ENCODE measurements at places on chromosomes 5 and 9.

GRCh38 chr5:65882278-65882677 is 44.1 kb upstream of the ERBIN start:
- no peak for DNase-seq

- no peak for DNase-seq
Observed at GRCh38 chr5:57878301-57878722, 395.7 kb upstream of the ACTBL2 start.

DNA sequence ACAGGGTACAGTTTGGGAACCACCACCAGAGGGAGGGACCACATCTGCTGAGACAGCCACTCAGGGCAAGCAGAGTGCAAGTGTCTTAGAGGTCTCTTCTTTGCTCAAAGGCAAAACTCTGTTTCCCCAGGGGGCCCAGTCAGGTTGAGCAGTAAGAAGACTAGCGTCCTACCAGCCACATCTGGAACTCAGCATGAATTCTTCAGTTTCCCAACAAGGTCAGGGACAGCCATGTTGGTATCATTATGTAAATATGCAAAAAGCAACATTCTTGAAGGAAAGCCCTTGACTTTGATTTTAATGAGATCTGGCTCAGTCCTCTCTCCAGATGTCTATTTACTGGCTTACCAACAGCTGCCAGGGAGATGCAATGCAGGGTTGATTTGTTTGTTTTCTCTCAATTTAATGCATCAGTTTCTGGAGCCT is 46.7 kb downstream of the TGFBI start:
- no peak for DNase-seq

- DNase-seq = no peak
Observed at GRCh38 chr9:127083138-127083980, 39.1 kb downstream of the ANGPTL2 start.

DNA sequence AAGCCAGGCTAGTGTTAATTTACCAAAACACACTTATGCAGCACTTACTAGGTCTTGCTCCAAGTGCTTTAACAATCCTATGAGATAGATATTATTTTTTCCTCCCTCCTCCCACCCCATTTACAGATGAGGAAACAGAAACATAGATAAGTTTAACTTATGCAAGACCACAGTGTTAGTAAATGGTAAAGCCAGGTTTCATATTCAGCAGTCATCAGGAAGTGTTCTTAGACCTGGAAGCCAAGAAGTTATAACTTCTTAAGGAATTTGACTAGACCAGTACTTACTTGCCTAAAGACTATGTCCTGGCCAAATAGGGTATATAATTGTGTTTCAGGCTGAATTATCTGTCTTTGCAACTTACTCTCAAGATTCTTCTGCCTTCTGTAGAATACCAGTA is 15.9 kb downstream of the ABHD17B start:
- DNase-seq = no peak

DNA sequence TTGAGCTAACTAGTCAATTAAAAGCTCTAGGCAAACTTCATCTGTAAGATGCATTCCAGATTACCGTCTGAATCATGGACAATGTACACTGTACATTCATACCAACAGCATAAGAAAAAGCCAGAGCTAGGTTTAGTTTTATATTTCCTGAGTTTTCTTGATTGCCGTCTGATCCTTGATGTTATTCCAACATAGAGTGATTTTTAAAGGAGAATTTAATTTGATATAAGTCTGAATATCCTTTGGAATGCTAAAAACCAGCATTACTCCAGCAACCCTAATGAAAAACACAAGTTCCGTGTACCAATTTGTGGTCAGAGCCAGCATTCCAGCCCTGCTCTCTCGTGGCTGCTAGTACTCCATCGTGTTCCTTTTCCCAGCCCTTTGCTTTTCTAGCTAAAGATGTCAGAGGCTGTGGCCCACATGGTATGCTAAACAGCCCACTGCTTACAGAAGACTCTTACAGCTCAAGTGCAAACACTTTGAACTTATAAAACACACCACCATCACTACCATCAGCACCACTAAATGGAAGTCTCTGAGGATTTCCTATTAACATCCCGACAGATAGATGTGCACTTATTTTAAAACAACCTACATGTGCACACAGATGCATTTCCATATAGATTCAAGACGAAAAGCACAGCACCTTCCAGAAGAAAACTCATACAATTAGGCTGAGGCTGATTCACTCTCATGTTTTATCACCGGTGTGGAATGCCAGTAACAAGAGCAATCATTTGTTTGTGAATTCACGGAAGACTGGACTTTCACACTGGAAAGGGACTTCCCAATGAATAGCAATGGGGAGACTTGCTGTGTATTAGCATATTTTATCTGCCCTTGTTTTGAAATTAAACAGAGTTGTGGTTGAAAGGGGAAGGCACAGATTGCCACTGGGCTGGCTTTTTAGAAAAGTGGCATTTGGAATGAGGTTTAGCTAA is 246.9 kb upstream of the GAS1 start:
- no peak for DNase-seq

- DNase-seq = no peak
Observed at GRCh38 chr5:14813747-14814146, 57.8 kb downstream of the ANKH start.

DNA sequence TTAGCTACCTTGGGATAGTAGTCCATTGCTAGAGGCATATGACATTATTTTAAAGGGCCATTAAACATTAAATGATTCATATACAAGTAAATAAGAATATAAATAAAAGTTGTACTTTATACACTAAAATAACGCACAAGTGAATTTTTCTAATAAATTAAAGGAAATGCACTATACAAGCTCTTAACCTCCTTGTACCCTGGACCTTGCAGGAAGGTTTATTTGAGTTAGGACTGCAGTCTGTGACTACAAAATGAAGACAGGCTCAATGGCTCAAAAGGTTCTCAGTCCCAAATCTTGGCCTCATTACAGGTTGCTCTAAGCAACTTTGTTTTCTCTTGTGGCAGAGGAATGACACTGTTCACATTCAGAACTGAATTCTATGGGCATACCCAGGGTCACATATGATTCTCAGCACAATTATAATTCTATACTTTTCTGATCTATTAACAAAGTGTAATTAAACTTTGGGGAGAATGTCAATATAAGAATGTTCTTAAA is 34.4 kb downstream of the FEM1C start:
- no peak for DNase-seq

DNA sequence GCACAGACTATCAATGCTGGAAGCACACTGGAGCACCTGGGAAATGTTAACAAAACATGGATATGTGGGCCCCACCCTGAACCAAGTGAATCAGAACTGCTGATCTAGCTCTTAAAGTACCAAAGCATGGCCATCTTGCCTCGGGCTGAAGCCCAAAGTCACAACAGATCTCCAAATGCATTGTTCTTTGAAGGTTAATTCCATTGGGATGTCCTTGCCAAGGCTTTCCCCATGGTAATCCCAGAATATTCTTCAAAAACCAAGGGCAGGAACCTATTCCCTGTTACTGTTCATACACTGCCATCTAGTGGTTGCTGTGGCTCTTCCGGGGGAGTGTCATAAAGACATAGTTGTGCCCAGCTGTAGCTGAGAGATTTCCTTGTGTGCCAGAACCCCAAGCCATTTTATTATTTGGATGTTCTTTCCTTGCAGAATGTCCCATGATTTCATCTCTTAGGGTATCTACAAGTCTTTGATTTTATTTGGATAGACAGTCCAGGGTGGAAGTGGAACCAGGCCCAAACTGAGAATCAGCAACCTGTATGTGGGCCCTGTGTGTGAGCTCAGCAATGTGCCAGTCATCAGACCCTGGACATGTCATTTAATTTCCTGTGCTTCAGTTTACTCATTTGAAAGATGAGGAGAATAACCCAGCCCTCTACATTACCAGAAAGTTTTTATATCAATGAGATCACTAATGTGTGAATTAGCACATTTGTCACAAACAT is 290.0 kb downstream of the ACTL7B start:
- DNase-seq = no peak

GRCh38 chr9:14565352-14566016 is 127.7 kb downstream of the ZDHHC21 start:
- no peak for DNase-seq

- DNase-seq = no peak
Observed at GRCh38 chr9:27540502-27540901, 10.9 kb upstream of the MOB3B start.

DNA sequence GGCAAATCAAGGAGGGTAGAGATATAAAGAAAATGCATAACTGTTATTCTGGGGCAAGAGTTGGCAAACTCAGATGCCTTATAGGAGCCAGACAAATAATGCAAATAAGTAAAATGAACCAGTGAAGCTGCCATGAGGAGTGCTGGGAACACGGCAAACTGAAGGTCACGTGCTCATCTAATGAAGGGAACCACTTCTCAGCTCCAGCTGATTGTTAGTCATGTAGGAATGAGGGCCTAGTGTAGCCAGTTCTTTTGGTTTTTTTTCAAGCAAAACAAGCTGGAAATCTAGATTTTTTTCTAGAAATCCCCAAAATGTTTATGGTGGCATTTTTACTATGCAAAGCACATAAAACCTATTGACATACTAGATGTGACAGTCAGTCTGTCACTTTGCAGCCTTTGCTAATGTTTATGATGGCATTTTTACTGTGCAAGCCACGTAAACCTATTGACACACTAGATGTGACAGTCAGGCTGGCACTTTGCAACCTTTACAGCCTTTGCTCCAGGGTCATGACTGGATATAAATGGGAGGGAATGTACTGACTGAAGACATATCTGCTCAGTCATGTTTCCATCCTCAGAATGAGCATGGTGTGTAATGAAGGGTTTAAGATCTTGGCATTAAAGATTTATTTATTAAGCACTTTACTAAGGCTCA is 39.4 kb downstream of the RUSC2 start:
- DNase-seq = no peak

GRCh38 chr5:111280282-111280951 is 56.2 kb downstream of the CAMK4 start:
- no peak for DNase-seq

- DNase-seq = no peak
Observed at GRCh38 chr5:135249658-135250057, 149.4 kb downstream of the MACROH2A1 start.

- no peak for DNase-seq
Observed at GRCh38 chr5:67588389-67588788, 391.8 kb upstream of the CD180 start.

- DNase-seq = no peak
Observed at GRCh38 chr5:89003563-89004036, 120.6 kb upstream of the MEF2C start.

- DNase-seq = no peak
Observed at GRCh38 chr5:17239953-17240352, 22.5 kb downstream of the BASP1 start.

DNA sequence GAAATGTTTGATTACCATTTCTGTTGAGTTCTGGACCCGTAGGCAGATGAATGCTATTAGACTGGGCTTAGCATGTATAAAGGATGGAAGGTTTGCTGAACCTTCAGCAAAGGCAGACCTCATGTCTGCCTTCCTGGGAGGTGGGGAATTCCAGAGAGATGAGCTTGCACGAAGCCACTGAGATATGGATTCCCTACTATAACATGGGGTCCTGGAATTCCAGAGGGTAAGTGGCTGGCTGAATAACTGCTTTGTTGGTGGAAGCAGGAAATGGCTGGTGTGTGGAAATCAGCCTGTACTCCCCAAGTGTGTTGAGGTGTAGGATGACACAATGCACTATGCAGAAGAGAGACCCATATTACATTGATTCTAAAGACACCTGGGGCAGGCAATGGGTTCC is 526.4 kb downstream of the CTNND2 start:
- DNase-seq = no peak

DNA sequence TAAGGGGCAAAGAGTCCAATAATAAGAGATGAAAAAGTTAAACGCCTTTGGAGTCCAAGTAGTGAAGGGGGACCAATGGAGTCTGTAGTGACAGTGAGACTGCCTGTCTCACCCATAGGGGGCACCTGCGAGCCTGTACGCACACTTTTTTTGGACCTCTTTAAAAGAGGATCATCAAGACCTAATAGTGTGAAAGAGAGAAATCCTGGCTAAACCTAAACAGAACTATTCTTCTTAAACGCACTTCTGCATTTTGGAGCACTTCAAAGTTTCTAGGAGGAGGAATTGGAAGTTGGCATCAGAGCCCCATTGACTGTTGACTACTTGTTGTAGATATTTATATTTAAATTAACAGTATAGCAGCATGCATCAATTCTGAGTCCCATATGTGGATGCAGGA is 636.1 kb upstream of the KLF4 start:
- no peak for DNase-seq

GRCh38 chr9:109276469-109277440 is 44.1 kb downstream of the EPB41L4B start:
- no peak for DNase-seq

- no peak for DNase-seq
Observed at GRCh38 chr5:56688402-56688801, 126.9 kb upstream of the MAP3K1 start.

DNA sequence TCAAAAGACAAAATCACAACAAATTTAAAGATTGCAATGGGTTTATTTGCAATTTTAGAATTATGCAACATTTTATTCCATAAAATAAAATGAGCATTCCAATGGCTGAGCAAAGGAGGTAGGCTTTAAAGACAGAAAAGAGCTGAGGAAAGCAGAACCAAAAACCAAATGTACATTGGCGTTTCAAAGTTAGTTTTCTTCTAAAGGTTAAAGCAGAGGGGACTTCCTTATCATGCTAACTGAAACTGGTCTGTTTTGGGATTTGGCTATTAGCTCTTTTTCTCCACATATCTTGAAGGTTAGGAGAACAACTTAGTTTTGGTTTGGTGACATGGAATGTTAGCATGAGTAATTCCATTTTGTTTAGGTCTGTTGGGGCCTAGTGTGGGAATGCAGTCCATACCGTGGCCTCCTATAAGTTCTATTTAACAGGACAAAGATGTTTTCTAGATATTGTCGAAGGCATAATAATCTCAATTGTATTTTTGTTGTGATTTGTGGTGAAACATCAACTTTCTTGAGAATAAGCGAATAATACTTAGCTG is 20.3 kb downstream of the DCP2 start:
- DNase-seq = no peak

- no peak for DNase-seq
Observed at GRCh38 chr9:108588246-108588645, 267.5 kb downstream of the ACTL7B start.

DNA sequence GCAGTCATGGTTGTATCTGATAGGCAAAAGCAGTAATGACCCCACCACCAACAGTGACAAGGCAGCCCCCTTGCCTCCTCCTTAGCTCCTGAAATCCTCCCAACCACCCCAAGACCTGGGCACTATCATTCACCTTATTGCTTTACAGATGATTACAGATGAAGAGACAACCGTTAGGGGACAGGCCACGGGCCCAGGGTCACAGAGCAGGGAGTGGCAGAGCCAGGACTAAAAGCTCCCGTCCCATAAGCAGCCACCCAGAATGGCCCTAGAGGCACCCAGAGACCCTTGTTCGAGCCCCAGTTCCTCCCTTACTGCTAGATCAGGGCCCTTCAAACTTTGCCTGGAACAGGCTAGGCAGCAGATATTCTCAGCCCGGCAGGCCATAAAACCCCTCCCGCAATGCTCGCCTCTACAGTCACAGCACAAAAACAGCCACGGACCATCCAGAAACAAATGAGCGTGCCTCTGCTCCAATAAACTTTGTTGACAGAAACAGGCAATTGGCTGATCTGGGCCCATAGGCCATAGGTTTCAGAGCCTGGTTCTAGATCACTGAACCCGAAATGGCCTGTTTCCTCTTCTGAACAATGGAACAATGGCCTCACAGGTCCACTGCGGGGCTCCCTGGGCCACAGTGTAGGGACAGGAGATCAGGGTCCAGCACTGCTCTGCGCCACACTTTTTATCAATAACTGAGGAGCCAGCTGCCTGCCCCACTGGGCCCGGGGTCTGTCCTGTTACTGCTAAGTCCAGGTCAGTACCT is 67.0 kb downstream of the LRSAM1 start:
- no peak for DNase-seq

- DNase-seq = no peak
Observed at GRCh38 chr5:32810804-32811203, 99.7 kb downstream of the NPR3 start.
